ENCODE measurements at places on chromosomes 1 and 21. TPM values are rescaled to one million over a fixed set of nuclear protein-coding genes. Genes with fewer than 3 reads are reported as not detected.

Gene AGL
- polyA plus RNA-seq, result 7.2 TPM

Gene LDLRAD1
- polyA plus RNA-seq, result 0.35 TPM

Gene IFNLR1
- polyA plus RNA-seq, result 2.2 TPM

Gene APCS
- not detected for polyA plus RNA-seq

Gene C1QB
- 12.8 TPM for polyA plus RNA-seq
